ENCODE measurements at places on chromosomes 3 and 15.

- no peak for DNase-seq
Measured at GRCh38 chr3:128735884-128736283, 9.9 kb downstream of the RAB7A start.

DNA sequence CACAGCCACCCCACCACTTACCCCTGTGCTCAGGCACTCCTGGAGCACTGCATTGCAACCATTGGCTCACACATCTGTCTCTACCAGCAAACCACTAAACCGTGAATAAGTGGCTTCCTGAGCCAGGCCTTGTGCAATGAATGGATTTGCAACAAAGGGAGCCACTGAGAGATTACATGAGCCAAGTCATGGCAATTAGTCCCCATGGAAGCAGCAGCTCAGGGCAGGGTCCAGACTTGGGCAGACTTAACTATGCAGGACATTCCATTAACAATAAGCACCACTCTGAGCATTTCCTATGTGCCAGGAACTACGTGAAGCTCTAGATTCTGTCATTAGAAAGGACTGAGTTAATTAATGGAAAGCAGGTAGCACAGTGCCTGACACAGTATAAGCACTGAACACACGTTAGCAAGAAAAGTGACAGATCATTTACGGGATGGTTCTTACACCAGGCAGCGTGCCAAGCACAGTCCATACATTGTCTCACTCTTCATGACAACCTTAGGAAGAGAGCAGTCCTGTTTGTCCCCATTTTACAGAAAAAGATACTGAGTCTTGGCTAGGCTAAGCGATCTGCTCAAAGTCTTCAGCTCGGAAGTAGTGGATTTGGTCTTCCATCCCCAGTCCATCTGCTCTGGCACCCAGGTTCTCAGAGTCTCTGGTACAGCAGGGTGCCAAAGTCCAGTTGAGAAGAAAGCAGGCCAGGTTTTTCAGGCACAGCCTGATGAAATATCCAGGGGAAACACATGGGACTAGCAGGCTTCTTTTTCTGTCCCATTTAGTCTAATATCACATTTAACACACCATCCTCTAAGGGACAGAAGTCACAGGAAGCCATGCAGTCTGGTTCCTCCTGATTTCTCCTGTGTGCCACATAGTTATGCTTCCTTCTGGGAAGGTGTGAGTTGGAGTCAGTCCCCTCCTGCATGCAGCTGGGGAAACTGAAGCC lies 44.1 kb downstream of the LIPC start:
- peak; percentile 53 for DNase-seq

GRCh38 chr3:72230774-72231379 lies 445.9 kb upstream of the PROK2 start:
- DNase-seq, result no peak

DNA sequence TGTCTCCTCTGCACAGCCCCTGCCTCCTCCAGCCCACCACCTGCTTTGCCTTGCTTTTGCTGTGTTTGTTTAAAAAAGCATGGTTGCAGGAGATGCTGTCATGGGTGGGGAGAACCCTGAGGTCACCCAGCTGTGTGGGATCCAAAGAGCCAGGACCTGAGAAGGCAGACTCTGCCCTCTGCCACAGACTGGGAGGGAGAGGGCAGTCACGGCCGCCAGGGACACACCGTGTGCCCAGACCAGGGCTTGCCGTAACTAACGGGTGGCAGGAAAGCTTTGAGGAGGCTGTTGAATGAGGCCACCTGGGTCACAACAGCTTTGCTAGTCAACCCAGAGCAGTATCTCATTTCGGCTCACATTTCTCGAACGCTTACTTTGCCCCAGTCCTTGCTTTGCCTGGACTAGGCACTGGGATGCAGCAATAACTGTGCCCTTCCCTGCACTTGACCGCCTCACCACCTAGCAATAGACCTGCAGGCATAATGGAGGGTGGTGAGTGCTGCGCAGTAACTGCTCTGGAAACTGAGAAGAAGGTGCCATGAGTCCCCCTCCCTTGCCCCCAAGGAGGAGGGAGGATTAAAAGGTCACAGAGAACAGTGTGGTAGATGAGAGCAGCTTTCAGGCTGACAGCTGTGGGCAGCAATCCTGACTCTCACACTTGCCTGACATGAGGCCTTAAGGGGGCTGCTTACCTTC lies 55.0 kb upstream of the CTDSPL start:
- DNase-seq, result no peak

- DNase-seq, result no peak
Measured at GRCh38 chr15:80698676-80699075, 3.6 kb downstream of the ABHD17C start.

DNA sequence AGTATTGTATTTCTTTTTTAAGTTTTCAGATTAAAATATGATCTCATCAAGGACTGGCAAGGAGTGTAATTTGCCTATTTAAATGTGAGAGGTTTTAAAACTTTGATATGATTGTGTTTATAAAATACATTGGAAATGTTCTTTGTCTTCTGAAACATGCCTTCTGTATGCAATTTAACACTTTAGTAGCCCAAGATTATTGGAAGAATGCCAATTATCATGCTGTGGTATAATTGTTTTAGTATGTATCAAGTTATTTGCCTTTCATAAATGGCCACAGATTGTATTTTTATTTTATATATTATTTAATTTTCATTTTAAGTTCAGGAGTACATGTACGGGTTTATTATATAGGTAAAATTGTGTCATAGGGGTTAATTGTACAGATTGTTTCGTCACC lies 31.7 kb downstream of the ECT2 start:
- no peak for DNase-seq

DNA sequence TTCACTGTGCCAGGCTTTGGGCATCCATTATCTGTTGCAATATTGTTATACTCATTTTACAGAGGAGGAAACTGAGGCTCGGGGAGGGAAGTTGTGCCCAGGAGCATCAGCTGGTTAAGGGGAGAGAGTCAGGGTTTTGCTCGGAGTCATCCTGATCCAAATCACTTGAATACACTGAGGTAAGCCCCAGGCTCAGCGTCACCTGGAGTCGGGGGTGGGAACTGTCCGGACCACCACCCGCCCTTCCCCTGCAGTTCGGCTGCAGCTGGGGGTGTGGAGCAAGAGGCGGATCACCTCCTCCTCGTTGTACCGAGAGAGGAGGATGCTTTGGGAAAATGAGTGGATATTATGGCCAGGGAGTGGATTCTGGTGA lies 646 bp downstream of the HRH1 start:
- DNase-seq, result no peak

- DNase-seq, result no peak
Measured at GRCh38 chr15:66682865-66683264, 19.2 kb upstream of the SMAD6 start.

DNA sequence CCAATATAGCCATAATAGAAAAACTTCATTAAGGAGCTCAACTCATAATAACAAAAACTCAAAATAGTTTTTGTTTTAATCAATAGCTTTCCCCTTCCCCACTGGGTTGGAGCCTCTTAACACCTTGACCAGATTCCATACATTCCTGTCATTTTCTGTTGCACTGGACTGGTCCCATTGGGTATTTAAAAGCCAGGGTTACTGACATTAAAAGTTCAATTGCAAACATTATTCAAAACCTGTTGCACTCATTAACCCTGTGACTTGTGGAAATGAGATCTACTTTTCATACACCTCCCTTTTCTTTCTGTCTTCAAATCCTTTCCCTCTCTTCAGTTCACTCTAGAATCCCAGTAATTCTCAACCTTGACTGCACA lies 1.7 kb upstream of the HRG start:
- no peak for DNase-seq

DNA sequence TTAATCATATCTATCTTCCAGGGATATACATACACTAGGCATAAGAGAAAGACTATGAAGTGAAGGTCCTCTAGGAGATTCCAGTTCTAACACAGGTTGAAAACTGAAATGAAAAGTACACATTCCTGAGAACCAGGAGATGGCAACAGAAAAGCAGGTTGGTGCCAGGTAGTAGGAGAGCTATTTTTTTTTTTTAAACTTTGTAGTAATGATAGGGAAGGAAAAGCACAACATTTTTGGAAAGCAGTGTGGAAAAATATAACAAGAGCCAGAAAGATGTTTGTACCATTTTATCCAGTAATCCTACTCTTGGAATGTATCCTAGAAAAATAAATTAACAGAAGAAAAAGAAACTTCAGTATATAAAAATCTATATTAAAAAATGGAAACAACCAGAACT lies 189.9 kb downstream of the DTWD1 start:
- no peak for DNase-seq

DNA sequence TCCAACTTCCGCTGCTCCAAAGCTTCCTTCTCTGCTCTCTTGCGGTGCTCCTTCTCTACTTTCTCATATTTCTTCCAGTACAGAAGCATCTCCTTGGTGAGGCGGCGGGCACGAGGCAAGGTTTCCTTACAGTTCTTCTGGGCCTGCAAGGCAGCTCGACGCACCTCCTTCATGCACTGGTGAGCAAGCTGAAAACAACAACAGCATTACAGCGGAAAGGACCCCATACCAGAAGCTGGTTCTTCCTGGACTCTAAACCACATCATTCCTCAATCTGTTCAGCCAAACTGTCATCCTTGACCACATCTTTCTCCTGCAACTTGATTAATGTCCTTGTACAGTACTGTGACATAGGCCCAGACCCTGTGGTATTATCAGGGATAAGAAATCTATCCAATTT lies 36.4 kb downstream of the INO80 start:
- no peak for DNase-seq

DNA sequence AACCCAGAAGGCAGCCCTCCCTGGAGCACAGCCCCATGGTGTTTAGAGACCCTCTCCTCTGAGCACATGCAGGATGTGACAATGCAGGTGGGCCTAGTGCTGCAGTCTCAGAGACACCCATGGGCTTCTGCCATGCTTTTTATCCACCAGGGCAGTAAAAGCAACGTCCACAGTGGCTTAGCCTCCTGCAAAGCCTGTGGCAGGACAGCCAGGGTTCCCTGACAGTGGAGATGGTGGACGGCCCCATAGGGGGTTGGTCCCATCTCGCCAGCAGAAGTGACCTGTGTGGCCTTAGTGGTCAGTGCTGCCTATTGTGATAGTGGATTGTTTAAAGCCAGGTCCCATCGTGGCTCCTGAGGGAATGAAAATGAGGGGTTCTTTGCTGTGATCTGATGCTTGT lies 46.6 kb downstream of the APBA2 start:
- DNase-seq, result no peak

- no peak for DNase-seq
Measured at GRCh38 chr15:66649235-66649984, 52.6 kb upstream of the SMAD6 start.

- no peak for DNase-seq
Measured at GRCh38 chr15:51382787-51383186, 41.3 kb downstream of the GLDN start.

DNA sequence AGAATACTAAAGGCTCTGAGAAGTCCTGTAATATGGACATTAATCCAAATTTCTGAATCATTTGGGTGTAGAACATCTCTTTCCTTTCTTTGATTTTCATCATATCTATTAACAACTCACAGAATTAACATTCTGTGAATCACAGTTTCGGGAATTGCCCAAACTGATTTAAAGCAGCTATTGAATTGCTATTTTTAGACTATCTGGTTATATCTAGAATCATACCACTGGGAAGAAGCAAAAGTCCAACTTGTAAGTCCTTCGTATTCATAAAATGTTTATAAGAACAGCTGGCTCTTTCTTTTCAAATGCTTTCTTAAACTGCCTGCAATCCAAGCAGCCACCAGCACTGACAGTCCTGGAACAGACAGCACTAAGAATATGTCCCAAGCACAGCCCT lies 733.0 kb downstream of the NTRK3 start:
- no peak for DNase-seq

DNA sequence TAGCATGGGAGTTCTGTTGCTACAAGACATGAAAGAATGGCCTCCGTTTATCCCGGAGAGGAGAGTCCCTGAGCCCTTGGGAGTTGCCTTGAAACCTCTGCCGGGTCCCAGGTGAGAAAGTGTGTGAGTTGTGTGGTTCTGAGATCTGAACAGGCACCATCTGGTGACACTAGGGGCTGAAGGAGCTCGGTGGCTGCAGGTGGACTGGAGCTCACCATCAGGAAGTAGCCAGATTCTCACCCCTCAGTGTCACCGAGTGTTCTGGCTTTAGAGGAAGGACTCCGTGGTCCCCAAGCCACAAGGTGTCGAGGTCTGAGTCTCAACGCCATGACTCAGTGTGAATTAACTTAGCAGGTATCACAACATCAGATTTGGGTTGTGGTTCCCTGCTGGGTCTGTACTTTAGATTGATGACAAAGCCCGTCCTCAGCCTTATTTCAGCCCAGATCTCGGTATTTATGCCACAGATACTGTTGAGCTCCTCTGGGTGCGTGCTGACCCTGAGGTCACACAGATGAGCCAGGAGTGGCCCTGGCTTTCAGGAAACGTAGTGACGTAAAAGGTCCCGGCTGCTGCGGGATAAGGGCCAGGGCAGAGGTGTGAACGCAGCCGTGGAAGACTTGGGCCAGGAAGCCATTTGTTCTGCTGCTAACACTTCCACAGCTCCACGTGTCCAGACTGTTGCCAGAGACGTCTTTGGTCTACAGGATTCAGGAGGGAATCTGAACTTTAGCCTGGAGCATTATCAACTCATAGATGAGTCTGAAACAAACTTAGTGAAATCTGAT lies 54.4 kb downstream of the PGPEP1L start:
- DNase-seq, result no peak

DNA sequence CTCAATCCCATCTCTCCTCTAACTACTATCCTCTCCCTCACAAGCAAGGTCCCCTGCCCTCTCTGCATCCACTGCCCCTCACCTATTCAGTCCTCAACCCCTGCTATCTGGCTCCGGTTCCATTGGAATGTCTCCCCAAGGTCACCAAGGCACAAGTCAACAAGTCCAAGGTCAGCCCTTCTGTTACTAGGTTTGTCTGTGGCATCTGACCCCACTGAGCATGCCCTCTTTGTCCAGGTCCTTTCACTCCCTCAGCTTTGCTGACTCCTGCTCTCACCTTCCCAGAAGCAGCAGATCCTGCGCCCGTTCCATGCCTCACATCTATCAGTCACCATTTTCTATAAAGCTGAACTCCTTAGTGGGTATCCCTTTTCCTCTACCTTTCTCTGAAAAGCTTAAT lies 8.3 kb upstream of the SEMA7A start:
- no peak for DNase-seq

GRCh38 chr3:122298239-122298638 lies 26.8 kb upstream of the CSTA start:
- DNase-seq, result no peak

GRCh38 chr3:3296979-3297381 lies 117.5 kb upstream of the CRBN start:
- DNase-seq, result no peak

DNA sequence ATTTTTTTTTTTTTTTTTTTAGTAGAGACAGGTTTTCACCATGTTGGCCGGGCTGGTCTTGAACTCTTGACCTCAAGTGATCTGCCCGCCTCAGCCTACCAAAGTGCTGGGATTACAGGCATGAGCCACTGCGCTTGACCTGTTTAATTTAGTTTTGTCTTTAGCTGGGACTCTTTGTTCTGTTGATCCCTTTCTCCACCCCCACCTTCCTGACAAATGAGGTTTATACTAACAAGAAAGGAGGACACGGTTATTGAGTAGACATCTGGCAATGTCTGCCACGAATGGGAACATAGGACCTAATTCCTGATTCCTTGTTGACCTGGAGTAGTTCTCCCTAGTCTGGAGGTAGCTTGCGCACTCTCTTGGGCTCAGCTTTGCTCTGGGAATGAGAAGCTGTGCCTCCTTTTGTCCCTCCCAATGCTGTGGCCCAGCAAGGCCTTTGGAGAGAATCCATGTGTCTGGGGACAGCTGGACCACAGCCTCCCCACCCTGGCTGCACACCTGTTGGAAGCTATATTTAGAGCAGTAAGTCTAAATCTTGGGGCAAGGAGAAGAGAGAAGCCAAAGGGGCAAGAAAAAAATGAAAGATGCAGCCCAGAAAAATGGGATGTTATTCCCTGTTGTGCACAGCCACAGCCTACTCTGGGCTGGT lies 53.2 kb upstream of the ADPGK start:
- no peak for DNase-seq

All from KG1 (cell line).